ENCODE measurements at places on chromosomes 11 and 22.

GRCh38 chr11:35990170-35990569, 46.3 kb downstream of the LDLRAD3 start:
- no peak for DNase-seq

DNA sequence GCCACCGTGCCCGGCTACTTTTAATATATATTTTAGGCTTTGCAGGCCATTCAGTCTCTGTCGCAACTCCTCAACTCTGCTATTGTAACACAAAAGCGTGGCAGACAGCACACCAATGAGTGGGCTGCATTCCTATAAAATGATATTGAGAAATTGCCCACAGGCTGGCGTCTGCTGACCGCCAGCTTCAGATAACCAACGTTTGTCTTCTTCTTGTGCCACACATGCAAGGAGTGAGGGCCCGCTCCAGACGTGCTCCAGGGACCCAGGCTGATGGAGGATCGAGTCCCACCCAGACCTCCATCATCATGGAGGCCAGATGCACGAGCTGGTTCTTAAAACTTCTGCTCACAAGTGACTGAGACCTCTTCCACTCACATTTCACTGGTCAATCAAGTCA, 35.4 kb upstream of the LINC01488 start:
- DNase-seq: no peak

GRCh38 chr11:131235328-131236298, 134.8 kb upstream of the NTM start:
- no peak for DNase-seq

- DNase-seq: no peak
Observed at GRCh38 chr11:22472306-22472705, 134.1 kb downstream of the SLC17A6 start.

GRCh38 chr11:44610186-44610955, 44.9 kb downstream of the CD82 start:
- peak; percentile 63 for DNase-seq

GRCh38 chr11:41282395-41282794, 177.1 kb downstream of the LRRC4C start:
- no peak for DNase-seq

DNA sequence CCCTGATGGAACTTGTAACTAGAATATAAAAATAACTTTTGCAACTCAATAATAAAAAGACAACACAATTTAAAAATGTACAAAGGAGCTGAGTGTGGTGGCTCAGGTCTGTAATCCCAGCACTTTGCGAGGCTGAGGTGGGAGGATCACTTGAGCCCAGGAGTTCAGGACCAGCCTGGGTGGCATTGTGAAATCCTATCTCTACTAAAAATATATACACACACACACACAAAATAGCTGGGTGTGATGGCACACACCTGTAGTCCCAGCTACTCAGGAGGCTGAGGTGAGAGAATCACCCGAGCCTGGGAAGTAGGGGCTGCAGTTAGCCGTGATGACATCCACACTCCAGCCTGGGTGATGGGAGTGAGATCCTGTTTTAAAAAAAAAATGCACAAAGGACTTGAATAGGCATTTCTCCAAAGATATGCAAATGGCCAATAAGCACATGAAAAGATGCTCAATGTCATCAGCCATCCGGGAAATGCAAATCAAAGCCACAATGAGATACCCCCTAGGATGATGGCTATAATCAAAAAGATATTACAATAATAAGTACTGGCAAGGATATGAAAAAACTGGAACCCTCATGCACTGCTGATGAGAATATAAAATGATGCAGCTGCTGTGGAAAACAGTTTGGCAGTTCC, 59.8 kb upstream of the SEPTIN5 start:
- peak; percentile 57 for DNase-seq

DNA sequence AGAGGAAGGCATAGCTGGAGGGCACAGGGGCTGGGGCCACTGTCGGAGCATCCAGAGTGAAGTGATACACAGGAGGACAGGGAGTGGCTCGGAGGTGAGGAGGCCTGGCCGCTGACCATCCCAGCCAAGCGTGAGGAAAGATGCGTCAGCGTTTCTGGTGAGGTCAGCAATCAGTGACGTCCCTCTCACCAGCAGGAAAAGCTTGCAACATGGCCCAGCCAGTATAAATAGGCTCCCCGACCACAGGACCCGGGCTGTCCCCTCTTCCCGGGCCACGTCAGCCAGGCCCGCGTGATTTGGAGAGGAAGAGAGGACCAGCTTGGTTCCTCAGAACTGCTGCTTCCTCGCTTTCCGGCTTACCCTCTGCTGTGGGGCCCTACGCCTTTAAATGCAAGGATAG, 4.2 kb upstream of the OSM start:
- DNase-seq: no peak

DNA sequence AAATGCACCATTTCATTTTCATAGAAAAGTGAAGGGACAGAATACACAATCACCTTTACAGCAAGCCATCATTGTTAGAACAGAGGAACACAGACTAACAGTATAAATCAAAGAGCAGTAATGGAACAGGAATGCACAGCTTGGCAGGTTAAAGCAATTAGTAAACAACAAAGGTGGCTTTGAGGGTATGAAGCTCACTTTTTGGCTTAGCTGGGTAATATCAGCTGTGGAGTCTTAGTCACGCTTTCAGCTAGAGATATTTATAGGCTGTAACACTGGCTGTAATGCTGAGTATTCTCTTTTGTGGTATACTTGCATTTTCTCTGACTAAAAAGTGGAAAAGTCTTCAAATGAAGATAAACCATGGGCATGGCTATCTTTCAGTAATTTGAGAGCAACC, 1780.5 kb downstream of the LRRC4C start:
- no peak for DNase-seq

DNA sequence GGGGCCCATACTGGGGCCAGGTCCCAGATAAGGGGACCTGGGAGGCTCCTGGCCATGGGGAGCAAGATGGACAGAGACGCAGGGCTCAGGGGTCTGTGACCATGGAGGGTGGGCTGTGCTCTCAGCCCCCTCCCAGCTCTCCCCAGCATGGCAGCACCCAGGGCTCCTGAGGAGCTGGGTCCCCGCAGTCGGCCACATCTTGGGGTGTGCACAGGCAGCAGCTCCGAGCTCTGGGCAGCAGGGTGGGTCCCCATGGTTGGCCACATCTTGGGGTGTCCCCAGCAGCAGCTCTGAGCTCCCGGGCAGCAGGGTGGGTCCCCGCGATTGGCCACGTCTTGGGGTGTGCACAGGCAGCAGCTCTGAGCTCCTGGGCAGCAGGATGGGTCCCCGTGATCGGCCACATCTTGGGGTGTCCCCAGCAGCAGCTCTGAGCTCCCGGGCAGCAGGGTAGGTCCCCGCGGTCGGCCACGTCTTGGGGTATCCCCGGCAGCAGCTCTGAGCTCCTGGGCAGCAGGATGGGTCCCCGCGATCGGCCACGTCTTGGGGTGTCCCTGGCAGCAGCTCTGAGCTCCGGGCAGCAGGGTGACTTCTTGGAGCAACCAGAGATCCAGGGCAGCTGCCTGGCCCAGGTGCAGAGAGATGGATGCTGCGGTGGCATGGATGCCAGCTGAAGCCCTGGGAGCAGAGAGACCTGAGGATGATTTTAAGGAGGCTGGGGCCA, 18.3 kb upstream of the MUC5B start:
- no peak for DNase-seq

DNA sequence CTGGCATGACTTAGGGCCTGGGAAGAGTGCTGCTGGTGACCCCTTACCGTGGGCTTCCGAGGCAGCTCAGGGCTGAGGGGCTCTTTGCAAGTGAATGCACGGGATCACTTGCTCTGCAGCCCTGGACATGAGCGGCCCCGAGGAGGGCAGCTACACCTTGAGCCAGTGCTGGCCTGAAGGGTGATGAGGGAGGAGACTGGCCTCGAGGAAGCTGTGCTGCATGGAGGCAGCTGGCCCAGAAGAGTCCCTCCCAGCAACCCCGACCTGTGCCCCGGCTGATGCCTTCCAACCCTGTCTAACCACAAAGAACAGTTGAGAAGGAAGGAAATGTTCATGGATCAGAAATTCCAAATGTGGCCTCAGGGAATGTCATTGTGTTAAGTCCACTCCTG, 45.2 kb downstream of the TBX1 start:
- no peak for DNase-seq
